ENCODE measurements at places on chromosomes 11 and 22.

DNA sequence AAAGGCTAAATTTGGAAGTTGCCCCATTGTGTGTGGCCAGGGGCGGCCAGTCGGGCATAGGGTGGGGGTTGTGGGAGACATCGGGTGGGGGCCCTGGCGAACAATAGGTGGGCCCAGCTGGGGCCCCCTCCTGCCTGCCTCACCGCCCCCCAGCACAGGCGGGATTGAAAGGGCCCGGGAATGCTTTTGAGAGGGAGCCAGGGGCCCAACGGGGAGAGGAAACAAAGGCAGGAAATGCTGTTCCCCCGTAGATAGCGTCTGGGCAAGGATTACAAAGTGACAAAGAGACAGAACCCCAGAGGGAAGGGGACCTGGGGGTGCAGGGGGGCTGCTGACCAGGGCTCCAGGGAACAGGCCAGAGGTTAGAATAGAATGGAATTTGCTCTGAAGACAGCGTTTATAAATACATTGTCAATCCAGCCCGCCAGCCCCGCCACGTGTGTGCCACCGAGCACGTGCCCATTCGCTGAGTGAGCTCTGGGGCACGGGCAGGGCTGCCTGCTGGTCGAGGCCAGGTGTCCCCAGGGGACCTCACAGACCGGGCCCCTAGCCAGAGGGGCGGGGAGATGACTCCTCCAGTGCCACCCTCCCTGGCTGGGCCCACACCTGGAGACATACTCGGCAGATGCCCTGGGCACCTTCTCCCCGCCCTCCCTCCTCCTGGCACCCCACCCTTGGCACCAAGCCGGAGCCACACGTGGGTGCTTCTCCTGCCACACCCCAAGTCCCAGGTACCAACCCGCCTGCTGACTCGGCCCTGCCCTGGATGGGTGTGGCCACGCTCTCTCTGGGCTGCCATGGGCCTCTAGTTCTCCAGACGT is 9.7 kb downstream of the PDGFB start:
- no peak for DNase-seq

DNA sequence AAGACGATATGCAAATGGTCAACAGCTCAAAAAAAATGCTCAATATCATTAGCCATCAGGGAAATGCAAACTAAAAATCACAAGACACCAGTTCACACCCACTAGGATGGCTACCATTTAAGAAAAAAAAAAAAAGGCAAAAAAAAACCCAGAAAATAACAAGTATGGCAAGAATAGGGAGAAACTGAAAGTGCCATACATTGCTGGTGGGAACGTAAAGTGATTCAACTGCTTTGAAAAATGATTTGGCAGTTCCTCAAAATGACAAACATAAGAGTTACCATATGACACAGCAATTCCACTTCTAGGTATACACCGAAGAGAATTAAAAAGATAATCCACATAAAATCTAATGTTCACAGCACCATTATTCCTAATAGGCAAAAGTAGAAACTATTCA is 47.5 kb downstream of the PICALM start:
- DNase-seq, result peak; percentile 34

DNA sequence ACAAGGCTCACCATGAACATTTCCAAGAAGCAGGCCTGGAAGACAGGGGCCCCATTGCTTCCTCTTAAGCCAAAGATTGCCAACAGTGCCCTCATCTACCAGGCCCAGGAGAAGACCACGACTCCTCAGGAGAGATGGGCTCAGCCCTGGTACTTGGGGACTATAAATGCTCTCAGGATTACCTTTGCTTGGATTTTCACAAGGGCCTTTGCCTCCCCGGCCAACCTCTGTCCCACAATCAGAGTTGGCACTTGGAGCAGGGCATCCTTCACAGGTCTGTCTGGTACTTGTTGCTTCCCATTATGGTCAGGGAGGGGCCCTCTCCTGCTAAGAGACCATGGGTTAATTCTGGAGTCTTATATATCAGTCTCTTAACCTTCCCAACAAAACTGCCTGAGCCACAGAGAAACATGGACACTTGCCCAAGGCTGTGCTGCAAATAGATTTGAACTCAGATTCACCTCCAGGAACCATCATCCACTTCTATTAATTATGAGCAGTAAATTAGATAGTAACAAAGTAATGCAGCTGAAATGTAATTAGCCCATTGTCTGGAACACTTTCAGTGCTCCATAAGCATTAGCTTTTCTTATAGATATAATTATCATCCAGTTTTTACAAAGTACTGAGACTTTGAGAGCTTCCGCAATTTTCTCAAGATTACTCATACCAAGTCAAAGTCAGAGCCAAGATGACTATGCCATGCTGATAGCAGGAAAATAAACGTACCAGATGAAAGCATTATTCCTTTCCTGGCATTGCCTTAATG is 33.5 kb downstream of the POU2AF3 start:
- no peak for DNase-seq

- DNase-seq, result no peak
These were observed 6.2 kb downstream of the LRRC74B start for GRCh38 chr22:21051831-21052400.

- peak; percentile 76 for DNase-seq
These were observed 10.3 kb upstream of the MB start for GRCh38 chr22:35627267-35628041.

- no peak for DNase-seq
These were observed 13.2 kb upstream of the BBS1 start for GRCh38 chr11:66497206-66497605.

GRCh38 chr11:67409261-67409666 is 5.4 kb downstream of the TBC1D10C start:
- DNase-seq, result peak; percentile 92

DNA sequence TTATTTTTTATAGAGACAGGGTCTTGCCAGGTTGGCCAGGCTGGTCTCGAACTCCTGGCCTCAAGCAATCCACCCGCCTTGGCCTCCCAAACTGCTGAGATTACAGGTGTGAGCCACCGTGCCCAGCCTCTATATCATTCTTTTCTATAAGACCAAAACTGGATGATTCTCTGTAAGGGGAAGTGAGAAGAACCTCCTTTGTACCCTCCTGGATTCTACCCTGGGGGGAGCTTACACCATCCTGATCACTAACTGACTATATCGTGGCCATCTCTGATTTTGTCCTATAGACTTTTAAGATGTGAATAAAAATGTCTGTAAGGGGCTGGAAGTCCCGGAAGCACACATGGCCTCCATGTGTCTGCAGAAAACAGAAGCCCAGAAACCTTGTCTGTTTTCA is 9.1 kb downstream of the PIWIL4 start:
- DNase-seq, result peak; percentile 46

DNA sequence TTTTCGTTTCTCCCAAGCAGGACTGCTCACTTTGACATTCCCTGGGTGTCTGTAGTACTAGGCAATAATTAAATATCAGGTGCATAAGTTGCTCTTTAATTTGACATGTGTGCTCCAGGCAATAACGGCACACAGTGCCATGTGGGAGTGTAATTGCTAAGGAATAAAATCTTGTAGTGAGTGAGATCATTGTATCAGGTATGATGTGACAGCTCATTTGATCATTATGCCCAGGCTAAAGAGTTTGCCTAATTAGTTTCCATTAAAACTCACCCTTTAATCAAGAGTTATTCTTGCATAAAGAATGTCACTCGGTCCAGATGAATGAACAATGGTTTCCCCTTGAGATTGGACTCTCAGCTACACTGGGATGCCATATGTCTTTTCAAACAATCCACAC is 220.0 kb downstream of the INSC start:
- DNase-seq, result no peak
